RWPE1 (cell line): ENCODE measurements at places on chromosomes 3 and 15.

GRCh38 chr3:76643623-76644304 is 396.1 kb upstream of the ROBO2 start:
- DNase-seq: no peak

- no peak for DNase-seq
Observed at GRCh38 chr3:169657351-169658124, 6.0 kb downstream of the MECOM start.

DNA sequence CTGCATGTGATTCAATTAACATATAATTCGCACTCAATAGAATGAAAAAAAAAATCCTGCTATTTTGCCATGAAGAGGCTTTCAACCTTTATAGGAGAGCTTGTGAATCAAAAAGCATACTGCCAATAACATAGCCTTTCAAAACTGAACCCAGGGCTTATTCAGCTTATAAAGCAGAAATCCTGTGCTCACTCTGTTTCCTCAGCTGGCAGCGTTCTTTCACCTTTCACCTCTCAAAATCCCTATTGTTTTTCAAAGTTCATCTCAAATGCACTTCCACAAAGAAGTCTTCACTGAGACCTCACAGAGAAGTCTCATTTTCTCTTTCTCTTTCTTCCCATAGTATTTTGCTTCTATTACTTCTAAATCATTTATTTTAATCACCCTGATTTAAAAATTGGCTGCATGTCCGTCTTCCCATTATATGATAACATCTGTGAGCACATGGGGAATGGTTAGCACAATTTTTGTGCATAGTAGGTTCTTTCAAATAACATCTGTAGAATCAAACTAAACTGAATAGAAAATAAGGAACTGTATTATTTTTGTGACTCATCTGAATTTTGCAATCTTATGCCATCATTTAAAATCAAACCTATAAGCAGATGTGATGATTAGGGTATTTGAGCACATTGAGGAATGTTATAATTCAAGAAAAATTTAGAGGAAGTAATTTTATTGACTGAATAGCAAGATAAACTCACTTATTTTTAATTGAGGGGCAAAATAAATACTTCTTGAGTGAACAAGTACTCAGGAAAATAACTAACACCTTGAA is 373.4 kb downstream of the NLGN1 start:
- no peak for DNase-seq

- peak; percentile 10 for DNase-seq
Observed at GRCh38 chr15:38168467-38169070, 84.1 kb upstream of the SPRED1 start.

- no peak for DNase-seq
Observed at GRCh38 chr15:56320316-56320715, 44.9 kb upstream of the TEX9 start.

DNA sequence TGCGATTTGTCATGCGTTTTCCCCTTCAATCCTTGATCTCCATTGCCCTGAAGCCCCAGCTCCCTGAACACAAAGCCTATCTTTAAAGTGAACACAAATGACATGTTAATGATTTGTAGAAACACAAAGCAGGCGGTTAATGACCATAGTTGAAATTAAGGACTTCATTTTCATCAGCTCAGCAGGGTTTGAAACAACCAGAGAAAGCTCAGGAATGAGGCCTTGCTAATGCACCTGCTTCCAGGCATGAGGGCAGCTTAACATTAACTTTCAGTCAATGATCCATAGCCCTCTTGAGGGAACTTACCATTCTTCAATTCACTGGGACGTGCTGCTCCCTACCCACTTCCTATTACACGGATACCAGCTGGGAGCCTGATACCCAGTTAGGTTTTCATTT is 427.2 kb upstream of the CBLB start:
- DNase-seq: no peak

DNA sequence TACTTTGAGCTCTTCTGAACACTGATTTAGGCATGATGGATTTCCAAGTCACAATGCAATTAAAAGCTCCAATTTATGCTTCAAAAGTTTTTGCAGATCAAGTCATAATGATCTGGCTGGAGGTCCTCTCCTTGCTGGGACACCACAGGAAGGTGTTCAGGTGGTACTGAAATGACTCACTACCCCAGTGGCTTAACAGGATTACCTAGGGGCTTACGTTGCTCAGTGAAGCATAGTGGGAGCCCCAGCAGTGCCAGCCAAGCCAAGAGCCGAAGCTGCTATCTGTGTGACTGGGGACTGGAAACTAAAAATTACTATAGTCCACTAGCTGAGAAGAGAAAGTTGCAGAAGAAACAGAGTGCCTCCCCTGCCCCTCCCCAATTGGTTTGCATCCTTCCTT is 110.1 kb upstream of the LPP start:
- no peak for DNase-seq

- no peak for DNase-seq
Observed at GRCh38 chr3:132542577-132542976, 54.5 kb upstream of the ACKR4 start.

- no peak for DNase-seq
Observed at GRCh38 chr3:64240959-64241358, 15.7 kb upstream of the PRICKLE2 start.

- DNase-seq: no peak
Observed at GRCh38 chr15:53036641-53037040, 246.5 kb upstream of the ONECUT1 start.

GRCh38 chr15:82132096-82132495 is 86.3 kb upstream of the MEX3B start:
- no peak for DNase-seq

DNA sequence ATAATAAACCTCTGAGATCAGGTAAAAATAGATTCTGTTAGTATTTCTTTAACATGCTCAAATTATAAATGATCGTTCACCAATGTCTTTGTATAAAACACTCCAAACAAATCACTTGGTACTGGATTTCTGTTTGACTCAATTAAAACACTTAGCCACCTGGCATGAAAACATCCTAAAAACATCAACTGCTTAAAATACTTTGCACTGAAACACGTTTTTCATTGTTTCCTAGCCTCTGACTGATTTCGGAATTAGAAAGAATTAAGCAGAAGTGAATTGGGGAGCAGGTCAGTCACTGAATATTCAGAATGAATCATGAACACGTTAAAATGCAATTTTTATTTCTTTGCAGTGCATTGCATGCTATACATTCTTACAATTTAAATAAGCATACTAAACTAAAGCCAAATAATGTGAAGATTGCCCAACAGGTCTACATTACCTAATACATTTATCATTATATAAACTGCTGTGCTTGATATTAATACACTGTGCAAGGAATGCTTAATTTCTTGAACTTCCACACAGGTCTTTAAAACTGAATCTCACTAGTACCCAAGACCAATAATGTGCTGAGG is 1.6 kb downstream of the THRB start:
- no peak for DNase-seq

DNA sequence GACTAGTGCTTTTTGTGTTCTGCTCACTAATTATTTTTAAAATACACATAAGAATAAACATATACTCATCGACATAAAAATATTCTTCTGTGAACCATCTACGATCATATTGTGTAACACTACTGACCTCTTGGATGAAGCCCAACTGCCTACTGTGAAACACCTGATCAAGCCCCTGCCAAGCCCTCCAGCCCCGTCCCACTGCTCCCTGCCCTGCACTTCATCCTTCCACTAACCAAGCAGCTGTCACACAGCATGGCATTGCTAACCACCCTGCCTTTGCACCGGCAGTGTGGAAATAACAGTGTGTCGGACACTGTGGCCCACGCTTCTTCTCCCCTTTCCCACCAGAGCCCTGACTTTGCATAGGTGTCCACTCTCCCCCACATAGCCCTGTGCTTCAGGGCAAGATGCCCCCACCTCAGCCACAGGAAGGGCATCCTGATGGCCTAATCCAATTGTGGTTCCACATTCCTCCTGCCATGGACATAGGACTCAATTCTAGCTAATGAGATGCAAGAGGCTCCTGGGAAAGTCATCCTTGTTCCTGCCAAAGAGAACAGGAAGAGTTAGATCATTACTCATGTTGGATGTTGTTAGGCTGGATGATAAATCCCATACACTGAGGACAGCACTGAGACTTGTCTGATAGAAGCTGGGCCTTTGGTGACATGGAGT is 35.0 kb upstream of the ARID3B start:
- DNase-seq: no peak

DNA sequence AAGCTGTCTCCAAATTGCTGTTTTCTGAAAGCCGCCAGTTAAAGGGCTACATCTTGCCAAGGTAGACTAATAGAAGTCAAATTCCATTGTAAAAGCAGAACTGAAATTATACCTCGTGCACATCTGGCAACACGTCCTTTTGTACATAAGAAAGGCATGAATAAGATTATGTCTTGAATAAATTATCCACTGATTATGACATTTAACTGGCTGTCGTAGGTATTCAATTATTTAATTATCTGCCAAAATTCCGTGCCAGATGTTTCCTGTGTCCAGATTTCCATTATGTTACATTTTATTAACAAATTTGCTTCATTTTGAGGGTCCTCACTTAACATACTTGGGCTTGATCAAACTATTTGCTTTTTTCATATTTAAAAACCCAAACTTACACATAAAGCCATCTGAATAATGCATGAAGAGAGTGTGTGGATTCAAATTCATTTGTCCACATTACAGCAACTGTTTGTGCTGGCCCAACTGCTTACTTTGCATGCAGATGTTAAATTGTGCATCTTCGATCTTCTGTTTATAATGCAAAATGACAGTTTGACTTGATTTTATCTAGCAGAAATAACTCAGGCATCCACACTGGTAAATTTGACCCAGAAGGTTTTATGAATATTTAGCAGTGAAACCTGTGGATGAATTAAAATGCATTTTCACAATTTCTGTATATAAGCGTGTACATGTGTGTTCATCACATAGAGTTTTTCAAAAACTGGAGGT is 701.5 kb downstream of the ZNF385D start:
- DNase-seq: no peak

DNA sequence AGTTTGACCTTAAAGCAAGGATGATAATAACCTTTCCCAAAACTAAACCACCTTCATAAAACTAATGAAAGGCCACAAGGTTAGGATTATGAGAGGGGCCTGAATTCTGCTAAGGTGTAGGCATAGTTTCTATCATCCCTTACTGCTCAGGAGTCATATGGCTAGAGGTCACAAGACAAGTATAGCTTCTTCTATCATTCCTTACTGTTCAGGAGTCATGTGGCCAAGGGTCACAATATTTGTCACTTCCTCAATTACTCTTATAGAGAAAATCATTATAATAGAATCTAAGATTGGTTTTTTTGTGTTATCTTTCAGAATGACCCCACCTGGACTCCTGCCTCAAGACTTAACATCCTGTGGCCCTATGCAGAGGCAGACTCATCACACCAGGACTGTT is 36.6 kb downstream of the HERC1 start:
- no peak for DNase-seq

- peak; percentile 18 for DNase-seq
Observed at GRCh38 chr3:33363113-33363800, 76.9 kb downstream of the UBP1 start.

GRCh38 chr15:58535894-58536293 is 104.1 kb downstream of the LIPC start:
- DNase-seq: no peak

DNA sequence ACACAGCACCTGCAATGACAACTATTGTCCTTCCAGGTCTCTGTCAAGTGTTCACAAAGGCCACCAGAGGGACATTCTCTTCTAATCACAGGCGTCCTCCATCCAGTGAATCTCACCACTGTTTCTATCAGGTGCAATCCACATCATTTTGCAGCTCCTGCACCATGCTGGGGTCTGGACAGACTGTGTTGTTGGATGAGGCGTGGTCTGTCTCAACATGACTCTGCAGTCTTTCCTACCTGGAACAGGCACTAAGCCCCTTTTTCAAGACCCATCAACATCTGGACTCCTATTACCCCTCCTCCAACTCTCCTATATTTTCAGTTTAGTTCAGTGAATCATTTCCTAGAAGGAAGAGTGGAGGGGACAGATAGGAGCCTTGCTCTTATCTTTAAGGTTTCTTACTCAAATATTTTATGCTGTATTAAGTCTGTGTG is 31.5 kb upstream of the VEPH1 start:
- DNase-seq: no peak

DNA sequence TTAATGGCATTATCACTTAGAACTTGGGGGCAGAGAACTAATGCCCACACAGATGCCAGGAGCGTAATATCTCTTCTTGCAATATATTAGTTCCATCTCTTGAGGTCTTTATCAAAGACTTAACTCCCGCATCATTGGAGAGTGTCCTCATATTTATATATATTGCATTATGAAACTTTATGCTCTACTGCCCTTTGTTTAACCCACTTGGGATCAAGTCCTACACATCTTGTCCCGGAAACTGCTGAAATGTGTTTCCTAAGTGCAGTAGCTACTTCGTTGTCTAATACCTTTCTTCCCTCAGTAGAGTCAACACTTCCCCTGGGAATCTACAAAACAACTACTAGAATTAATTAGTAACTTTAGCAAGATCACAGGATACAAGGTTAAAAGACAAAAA is 1029.2 kb downstream of the OTOL1 start:
- no peak for DNase-seq

DNA sequence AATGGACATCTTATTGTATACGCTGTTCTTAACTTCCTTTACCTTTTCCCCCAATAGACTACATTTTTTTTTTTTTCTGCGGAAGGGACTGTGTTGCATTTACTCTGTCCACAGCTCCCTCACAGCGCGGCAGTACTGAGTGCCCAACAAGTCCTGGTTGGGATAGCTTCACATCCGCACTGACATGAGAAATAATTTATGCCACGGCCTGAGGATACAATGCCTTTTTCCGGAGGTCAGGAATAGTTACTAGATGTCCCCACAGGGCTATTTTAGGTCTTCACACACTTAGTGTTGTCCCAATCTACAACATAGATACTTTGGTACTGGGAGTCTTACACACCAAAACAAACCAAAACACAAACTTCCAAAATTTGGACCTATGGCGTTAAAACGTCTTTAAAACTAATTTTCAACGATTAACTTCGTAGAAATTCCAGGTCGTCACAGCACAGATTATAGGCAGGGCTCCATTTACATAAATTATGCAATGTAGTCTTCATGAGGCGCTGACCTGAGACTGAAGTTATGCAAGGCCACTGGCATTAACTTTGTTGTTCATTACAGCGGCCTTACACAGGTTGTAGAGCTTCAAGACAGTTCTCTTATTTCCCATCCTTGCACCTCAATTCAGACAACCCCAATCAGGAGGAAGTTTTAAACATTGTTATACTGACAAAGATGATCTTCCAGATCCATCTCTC is 989 bp upstream of the PPIB start:
- no peak for DNase-seq

DNA sequence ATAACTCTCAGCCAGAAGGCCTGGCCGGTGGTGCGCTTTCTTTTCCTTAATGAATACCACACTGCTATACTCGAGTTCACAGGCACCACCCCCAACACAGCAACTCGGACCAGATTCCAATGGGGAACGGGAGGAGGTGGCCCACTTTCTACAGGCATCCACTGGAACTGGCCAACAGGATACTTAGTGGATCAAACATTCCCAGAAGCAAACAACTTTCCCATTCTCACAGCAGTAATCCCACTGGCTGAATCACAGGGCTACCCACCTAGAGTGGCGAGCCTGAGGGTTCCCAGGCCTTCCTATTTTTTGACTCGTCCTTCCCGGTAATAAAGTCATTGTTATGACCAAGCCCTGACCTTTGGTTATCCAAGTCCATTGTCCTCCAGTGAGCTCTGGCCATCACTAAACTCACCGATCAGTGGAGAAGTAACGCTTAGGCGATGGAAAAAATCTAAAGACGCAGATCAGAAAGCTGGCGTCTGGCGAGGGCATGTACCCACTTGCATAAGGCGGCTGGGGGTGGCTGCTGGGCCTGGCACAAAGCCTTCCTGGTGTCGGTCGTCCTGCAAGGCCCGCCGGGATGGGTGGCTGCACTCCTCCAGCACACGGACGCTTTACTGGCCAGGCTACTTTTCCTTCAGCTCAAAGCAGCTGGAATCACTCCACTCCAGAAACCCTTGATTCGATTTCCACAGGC is 1.2 kb downstream of the EOGT start:
- peak; percentile 65 for DNase-seq
